Chondrocyte (in vitro differentiated cells): ENCODE measurements at places on chromosomes 7 and 10. TPM values are rescaled to one million over a fixed set of nuclear protein-coding genes. Genes with fewer than 3 reads are reported as not detected.

The OLAH gene
- total RNA-seq: 1.9 to 3.4 TPM (median 2.1 TPM) in 3 replicates

The AKAP9 gene
- 32.1 to 54.6 TPM (median 35.1 TPM) in 3 replicates for total RNA-seq

The DPYSL4 gene
- total RNA-seq: 19.9 to 37.6 TPM (median 35.2 TPM) in 3 replicates

The FGL2 gene
- total RNA-seq: 0.19 TPM in 1 of 3 replicates, not detected in the others

The TRIM4 gene
- total RNA-seq: 11.1 to 12.1 TPM (median 11.5 TPM) in 3 replicates

GRCh38 chr10:69959911-69960310 is 92.7 kb upstream of the MACROH2A2 start:
- no peak for DNase-seq
- no peaks in the 10 kb centered on the region for H3K27me3 ChIP-seq
- no peak overlapping the region for H3K4me3 ChIP-seq
- peaks cover 11% of the 10 kb centered on the region for H3K36me3 ChIP-seq

DNA sequence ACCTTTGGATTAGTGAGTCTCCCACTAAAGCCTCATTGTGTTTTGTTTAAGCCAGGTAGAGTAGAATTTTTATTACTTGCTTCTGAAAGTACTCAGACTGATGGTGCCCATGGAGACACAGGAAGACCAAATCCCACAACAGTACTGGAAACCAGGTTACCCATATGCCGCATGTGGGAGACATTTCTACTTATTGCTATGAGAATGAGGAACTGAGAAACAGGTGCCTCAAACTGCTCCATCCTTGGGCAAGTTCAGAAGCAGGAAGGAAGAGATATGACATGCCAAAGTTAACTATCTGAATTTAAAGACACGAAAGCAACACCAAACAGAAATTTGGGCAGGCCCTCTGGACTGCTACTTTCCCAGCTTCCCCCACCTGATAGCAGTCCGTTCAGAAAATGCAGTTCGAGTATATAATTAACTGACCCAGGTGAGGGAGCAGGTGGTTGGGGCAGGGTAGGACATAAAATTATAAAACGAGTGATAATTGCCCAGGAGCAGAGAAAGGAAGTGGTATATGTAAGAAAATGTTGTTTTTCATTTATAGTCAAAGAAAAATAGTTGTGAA is 382.3 kb upstream of the MTPN start:
- no peaks in the 10 kb centered on the region for H3K4me1 ChIP-seq
- no peaks in the 10 kb centered on the region for H3K36me3 ChIP-seq
- peaks cover 6% of the 10 kb centered on the region for H3K27me3 ChIP-seq
- H3K4me3 ChIP-seq: no peak overlapping the region

DNA sequence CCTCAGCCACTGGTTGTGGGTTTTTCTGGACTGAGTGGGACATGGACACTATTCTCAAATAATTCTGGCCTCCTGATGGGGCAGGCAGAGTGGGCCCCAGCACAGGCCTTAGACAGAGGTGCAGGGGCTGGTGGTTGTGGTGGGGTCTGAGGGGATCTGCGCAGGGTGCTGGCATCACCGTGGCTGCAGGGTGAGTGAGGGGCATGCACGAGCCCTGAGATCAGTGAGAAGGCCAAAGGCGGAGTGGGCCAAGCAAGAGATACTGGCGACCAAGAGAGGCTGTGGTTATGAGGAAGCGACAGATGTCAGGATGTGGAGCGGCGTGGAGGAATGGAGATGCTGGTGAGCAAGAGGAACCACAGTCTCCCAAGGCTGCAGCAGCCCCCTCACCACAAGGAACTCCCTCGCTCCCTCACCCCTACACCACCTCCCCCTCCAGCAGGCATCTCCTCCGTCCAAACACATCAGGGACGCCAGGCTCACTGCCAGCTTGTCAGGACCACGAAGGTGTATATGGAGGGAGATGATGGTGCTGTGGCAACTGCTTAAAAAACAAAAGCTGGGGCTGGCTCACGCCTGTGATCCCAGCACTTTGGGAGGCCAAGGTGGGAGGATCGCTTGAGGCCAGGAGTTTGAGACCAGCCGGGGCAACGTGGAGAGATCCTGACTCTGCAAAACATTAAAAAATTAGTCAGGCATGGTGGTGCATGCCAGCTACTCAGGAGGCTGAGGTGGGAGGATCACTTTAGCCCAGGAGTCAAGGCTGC is 9.6 kb downstream of the PRF1 start:
- no peak overlapping the region for H3K4me3 ChIP-seq
- H3K36me3 ChIP-seq: no peaks in the 10 kb centered on the region
- no peak overlapping the region for H3K27ac ChIP-seq
- H3K4me1 ChIP-seq: peaks cover 3% of the 10 kb centered on the region
- peaks cover 23% of the 10 kb centered on the region for H3K27me3 ChIP-seq

- DNase-seq: no peak
- H3K27me3 ChIP-seq: no peaks in the 10 kb centered on the region
- H3K27ac ChIP-seq: no peak overlapping the region
- H3K4me1 ChIP-seq: peaks cover 14% of the 10 kb centered on the region
- no peak overlapping the region for H3K4me3 ChIP-seq
Observed at GRCh38 chr10:3954615-3955014, 169.6 kb upstream of the KLF6 start.

DNA sequence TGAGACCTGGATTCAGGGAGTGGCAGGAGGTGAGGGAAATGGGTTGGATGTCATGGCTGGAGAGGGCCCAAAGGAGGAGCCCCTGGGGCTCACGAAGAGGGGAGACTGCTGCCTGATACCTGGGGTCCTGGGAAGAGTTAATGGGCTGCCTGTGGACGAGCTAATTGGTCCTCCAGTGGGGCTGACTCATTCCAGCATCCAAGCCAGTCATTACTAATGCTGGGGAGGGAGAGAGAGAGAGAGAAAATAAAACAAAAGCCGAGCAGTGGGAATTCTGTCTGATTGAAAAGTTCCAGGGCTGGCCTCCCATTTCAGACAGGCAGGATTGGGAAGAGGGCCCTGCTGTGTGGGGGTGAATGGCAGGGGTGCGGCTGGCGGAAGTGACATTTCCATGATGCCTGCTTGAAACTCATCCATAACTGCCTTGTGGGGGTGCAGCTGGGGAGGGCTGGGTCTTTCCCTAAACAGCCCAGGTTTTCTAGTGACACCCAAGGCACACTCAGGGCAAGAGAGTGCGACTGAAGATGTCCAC is 297.8 kb downstream of the RPS24 start:
- no peak for DNase-seq
- no peak overlapping the region for H3K4me3 ChIP-seq
- peaks cover 7% of the 10 kb centered on the region for H3K36me3 ChIP-seq
- no peaks in the 10 kb centered on the region for H3K27me3 ChIP-seq

- no peaks in the 10 kb centered on the region for H3K36me3 ChIP-seq
- no peak overlapping the region for H3K27ac ChIP-seq
- H3K27me3 ChIP-seq: peaks cover 15% of the 10 kb centered on the region
- no peak overlapping the region for H3K4me3 ChIP-seq
- no peak for DNase-seq
Observed at GRCh38 chr10:49324711-49325110, 25.7 kb downstream of the C10orf71 start.

GRCh38 chr10:129322933-129323820 is 143.9 kb upstream of the MGMT start:
- no peaks in the 10 kb centered on the region for H3K36me3 ChIP-seq
- no peak overlapping the region for H3K4me3 ChIP-seq
- no peak for DNase-seq

DNA sequence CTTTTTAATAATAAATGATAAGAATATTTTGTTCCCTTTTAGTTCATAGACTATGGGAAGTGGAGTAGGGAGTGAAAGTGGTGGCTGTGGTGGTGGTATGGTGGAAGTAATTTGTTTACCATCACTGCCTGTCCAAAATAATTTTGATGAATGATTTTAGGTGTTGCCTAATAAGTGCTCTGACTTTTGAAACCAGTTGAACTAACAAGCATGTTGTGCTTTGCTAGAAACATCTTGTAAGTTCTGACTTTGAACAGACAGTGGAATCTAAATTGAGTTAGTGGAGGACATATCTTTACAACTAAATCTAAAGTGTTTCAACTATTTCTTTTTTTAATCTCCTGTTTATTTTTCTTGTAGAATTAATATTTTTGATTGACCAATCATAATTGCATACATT is 49.7 kb downstream of the ZEB1 start:
- peaks cover 4% of the 10 kb centered on the region for H3K36me3 ChIP-seq
- H3K4me1 ChIP-seq: peaks cover 40% of the 10 kb centered on the region
- DNase-seq: no peak
- no peak overlapping the region for H3K27ac ChIP-seq

GRCh38 chr7:20158684-20159083 is 58.5 kb downstream of the MACC1 start:
- no peak overlapping the region for H3K4me3 ChIP-seq
- no peak overlapping the region for H3K27ac ChIP-seq
- no peaks in the 10 kb centered on the region for H3K27me3 ChIP-seq
- DNase-seq: no peak

DNA sequence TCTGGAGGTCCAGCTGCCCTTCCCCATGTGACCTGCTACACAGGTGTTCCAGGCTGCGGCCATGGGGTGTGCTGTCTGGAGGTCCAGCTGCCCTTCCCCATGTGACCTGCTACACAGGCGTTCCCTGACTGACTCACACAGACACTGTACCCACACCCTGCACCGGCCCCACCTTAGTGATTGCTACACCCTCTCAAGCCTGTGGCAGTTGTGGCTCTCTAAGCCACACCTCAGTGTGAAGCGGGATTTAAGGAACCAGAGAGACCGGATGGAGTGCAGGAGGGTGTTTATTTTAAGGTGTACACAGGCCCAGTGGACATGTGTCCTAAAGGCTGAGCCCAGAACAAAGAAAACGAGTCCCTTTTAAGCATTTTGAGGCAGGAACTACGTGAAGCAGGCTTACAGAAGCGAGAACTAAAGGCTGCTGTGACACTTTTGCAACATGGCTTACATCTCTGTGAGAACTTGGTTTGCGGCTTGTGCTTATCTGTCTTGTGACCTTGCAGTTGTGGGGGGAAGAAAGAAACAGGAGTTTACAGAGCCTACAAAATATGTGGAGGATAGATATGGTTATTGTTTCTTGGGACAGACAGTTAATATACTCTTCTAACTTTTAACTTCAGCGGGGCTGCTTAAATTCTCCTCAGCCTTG is 326.4 kb downstream of the PAXIP1 start:
- DNase-seq: no peak
- H3K27ac ChIP-seq: no peak overlapping the region
- no peaks in the 10 kb centered on the region for H3K4me1 ChIP-seq
- H3K36me3 ChIP-seq: no peaks in the 10 kb centered on the region
- no peak overlapping the region for H3K4me3 ChIP-seq

DNA sequence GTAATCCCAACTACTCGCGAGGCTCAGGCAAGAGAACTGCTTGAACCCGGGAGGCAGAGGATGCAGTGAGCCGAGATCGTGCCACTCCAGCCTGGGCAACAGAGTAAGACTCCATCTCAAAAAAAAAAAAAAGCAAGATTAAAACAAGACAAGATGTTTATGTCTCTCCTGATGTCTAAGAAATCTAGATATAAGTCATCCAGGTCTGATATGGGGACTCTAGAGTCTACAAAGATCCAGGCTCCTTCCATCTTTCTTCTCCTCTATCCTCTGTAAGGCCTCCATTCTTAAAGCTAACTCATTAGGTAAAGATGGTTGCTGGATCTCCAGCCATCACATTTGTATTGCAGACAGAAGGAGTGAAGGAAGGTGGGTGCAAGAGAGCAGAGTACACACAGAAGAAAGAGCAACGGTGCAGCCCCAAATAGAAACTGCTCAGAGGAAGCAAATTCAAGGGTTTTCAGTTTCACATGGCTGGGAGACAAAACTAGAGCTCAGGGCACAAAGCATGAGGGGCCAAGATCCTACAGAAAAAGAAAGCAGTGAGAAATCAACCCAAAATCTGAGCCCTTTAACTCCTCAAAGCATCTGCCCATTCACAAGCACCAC is 57.6 kb downstream of the USP6NL start:
- H3K36me3 ChIP-seq: peaks cover 6% of the 10 kb centered on the region
- H3K4me3 ChIP-seq: no peak overlapping the region
- no peaks in the 10 kb centered on the region for H3K27me3 ChIP-seq
- no peak overlapping the region for H3K27ac ChIP-seq

DNA sequence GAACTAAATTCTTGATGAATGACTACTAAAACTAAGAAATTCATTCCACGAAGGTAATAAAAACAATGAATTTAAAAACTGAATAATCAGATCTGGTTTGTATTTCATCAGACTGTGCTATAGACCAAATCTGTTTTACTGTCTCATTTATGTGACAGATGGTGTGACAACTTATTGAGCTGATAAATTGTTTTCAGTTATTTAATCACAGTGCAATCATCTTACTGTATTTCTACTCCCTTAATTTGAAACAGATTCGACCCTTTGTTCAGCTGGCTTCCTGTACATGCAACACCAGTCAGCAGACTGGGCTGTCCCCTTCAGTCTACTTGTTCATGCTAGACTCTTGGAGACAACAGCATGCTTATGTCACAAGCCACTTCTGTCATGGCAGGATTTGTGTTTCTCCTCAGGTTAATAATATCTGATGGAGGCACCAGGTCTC is 150.9 kb downstream of the MBL2 start:
- peaks cover 12% of the 10 kb centered on the region for H3K4me1 ChIP-seq
- DNase-seq: no peak
- H3K36me3 ChIP-seq: no peaks in the 10 kb centered on the region
- H3K27ac ChIP-seq: peak overlapping the region; percentile 3
- no peaks in the 10 kb centered on the region for H3K27me3 ChIP-seq
- H3K4me3 ChIP-seq: no peak overlapping the region

DNA sequence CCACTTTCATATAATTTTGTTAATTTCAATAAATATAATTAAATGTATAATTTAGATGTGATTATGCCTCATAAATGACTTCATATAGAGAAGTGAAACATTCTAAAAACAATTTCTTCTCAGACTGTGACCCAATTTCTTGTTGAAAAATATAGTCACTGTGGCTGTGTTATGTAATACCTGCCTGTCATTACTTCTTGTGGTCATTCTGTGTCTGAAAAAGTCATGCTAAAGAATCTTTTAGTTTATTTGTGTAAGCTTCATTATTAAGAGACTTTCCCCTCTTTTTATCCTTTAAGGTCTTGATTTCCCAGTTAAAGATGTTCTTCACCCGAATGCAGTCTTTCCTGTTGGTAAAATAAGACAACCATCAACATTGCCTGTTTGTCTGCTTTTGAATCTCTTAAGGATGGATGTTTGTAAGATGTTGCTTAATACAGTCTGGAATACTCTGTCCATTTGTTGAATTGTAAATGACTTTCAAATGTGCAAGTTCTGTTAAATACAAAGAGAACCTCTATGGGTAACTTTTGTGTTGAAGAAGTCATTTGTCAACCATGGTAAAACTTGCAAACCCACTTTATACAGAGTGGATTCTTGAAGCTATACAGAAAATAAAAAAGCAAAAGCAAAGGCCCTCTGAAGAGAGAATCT is 16.0 kb downstream of the KAT6B start:
- no peaks in the 10 kb centered on the region for H3K27me3 ChIP-seq
- peaks cover 8% of the 10 kb centered on the region for H3K36me3 ChIP-seq
- peaks cover 29% of the 10 kb centered on the region for H3K4me1 ChIP-seq
- H3K4me3 ChIP-seq: no peak overlapping the region
- DNase-seq: no peak

DNA sequence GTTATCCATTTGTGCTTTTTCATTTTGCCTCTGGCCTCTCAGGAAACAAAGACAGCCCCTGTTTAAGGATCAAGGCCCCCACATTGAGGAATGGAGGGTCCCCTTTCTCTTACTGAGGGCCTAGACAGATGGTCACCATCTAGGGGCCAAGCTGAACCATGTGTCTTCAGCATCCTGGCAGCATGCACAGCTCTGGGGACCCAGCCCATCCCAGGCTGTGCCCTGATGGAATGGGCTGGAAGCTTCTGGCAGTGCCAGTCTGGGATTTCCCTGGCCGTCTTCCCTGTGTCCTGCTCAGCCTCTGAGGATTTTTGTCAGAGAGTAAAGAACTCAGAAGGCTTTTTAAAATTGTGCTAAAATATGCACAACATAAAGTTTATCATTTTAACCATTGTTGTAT is 116.8 kb downstream of the ITIH5 start:
- peaks cover 9% of the 10 kb centered on the region for H3K27me3 ChIP-seq
- H3K4me3 ChIP-seq: no peak overlapping the region
- no peak overlapping the region for H3K27ac ChIP-seq
- DNase-seq: no peak
- no peaks in the 10 kb centered on the region for H3K36me3 ChIP-seq
- peaks cover 10% of the 10 kb centered on the region for H3K4me1 ChIP-seq
